ENCODE measurements at places on chromosomes 6 and 20.
A peak's percentile ranks its signal among the peaks of the same experiment; 100 is the strongest.

DNA sequence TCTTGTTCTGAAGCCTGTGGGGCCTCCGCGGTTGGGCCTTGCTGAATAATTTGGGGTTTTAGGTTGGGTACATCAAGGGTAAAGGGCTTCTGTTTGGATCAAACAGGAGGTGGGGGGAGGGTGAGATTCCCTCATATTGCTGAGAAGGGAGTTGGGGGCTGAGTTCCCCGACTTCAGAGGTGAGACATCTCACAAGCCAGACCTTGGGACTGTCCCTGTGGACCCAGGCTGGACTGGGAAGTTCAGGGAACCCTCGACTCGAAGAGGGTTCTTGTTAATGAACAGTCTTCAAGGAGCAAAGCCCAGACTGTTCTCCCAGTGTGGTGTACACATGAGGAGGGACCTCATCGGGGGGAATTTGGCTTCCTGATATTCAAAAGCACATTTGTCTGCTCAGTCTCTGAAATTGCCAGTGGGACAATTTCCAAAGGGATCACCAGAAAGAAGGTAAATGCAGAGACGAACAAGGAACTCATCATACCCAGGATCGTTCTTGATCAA is 118.5 kb downstream of the SYCP2 start:
- no peak for DNase-seq

DNA sequence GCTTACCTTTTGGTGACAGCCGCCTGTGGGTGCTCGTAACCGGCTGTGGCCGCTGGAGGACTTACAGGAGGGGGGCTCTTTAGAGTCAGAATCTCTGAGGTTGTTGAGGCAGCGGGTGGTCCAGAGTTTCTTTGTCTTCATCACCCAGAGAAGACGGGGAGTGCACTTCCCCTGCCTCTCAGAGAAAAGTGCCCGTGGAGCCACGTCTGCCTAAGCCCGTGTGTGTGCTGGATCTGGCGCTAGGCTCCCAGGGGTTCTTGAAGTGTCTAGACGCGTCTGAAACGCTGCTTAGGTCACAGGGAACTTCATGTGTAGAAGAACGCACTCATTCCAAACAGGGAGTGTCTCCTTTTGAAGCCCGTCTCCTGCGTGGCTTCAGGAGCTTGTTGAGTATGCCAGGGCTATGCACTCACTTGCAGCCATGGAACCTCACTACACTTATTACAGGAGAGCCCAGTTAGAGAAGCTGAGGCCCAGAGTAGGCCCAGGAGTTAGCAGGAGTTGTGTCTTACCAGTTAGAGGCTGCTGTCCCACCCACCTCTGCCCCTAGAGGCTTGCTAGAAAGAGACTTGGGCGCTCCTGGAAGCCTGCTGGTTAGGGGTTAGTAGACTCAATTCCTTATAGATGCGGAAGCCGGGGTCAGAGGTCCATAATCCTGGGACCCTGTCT is 1.3 kb downstream of the LSM14B start:
- DNase-seq, result no peak

GRCh38 chr20:7798176-7798575 is 142.1 kb downstream of the HAO1 start:
- no peak for DNase-seq

DNA sequence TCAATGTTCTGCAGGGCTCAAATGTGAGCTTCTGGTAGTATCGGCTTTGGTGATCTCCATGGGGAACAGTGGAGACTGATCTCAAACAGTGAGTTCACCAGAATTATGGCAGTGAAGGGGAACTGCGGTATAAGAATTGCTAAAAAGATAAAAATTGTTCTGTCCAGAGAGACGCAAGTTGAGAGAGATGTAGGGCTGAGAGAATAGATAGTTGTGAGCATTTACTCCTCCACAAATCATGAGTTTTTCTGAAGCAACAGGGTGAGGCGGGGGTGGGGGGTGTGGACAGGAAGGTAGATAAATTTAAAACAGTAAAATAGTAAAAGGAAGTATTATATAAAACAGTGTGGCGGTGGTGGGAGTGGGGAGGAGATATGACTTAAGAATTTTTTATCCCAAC is 98.6 kb upstream of the NEDD9 start:
- peak; percentile 4 for DNase-seq

- no peak for DNase-seq
These were observed 51.9 kb downstream of the IL22RA2 start for GRCh38 chr6:137121401-137121997.

GRCh38 chr6:36757206-36757605 is 59.6 kb downstream of the RAB44 start:
- DNase-seq, result no peak

DNA sequence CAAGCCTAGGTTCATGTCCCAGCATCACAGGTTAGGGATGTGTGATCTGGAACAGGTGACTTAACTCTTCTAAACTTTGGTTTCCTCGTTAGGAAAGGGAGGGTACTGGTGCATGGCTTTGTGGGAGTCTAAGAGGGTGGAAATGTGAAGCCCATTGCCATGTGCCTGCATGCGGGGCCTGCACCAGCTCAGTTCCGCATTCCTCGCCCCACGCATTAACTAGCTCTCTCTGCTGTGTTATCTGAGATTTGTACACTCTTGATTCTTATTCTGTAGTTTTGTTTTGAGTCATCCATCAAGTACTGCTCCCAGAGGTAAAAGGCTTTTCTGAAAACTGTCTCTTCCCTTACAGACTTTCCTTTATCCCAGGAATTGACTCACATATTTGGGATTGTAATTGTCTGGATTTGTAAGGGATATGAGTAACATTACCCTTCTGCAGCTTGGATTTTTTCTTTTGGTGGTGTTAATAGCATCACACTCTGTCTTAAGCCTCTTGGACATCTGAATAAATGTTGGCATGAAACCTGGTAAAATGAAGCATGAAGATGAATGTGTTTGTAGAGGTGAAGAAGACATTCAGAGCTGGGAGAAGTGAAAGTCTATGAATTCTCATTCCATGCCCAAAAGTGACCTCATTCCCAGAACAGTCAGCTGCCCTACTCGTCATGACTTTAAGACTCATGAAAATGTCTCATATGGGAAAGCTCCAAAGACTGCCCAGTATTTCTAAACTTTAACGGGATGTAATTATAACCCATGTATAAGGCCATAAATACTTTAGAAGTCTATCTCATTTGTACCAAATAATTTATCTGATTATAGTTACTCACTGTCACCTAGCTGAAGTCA is 357.3 kb downstream of the FOXA2 start:
- no peak for DNase-seq

- DNase-seq, result no peak
These were observed 457.8 kb downstream of the EPM2A start for GRCh38 chr6:145277358-145278086.

DNA sequence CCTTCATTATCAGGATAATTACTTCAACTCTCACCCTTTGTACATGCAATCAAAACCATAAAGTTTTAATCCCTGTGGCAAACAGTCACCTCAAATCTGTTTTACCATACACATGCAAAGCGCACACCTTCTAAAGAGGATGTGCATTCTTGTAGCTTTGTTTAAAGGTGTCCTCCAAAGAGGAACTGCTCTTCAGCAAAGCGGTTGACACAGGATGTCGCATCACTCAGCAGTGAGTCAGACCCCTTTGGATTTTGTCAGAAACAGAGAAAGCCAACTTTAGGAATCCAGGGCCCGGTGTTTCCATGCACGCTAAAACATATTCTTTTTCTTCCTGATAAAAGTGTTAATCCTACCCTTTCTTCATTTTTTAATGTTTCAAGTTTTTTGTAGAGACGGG is 268.3 kb upstream of the ARID1B start:
- DNase-seq, result no peak

DNA sequence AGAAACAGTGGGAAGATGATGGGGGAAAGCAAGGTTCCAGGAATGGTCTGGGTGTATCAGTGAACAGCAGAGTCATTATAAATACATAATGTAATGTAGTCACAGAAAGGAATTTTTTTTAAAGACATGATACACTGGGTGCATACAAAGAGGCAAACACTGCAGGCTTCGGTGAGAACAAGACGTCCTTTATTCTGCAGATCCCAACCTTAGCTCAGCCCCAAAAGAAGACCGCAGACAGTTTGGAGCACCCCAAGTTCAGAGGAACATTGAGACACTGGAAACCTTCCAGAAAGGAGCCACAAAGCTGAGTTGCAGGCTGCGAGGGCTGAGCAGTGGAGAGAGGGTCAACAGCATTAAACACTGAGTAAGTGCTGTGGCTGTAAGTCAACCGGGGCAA is 30.6 kb upstream of the FOXC1 start:
- DNase-seq, result no peak

DNA sequence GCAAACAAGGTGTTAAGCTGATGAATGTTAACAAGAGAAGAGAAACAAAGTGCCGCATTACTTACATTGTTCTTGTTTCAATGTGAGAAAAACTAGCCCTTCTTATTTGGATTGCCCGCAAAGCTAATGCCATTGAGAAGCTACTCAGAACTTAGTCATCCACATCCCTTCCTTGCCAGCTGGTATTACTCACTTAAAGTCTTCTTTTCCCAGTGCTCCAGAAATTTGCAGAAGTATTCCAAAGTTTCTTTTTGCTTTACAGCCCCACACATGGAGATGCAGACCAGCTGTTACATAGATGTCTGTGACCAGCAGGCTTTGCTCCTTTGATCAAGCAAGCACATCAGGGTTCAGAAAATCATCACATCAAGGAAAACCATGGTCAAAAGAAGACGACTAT is 529.0 kb downstream of the TBC1D32 start:
- no peak for DNase-seq

GRCh38 chr20:43542161-43542560 is 16.7 kb upstream of the SGK2 start:
- no peak for DNase-seq

DNA sequence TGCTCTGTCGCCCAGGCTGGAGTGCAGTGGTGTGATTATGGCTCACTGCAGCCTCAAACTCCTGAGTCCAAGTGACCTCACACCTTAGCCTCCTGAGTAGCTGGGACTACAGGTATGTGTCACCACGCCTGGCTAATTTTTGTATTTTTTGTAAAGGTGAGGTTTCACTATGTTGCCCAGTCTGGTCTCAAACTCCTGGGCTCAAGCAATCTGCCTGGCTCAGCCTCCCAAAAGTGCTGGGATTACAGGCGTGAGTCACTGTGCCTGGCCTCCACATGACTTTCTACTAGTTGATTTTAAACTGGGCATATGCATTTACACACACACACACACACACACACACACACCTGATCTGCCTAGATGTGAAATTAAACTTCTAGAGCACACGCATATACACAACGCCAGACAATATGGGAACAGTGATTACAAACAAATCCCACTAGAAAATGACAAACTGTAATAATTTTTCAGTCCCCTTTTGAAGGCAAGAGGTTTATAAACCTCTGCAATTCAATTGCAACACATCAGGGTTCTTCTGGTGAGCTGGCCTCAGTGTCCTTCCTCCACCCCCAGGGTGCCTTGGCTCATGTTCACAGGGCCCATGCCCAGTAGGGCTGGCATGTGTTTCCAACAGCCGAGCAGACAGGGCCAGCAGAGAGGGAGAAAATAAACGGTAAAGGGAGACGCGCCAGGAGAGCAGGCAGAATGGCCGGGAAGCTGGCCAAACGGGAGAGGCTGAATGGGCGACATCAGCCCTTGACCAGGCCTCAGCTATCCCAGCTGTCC is 31.2 kb downstream of the PARD6B start:
- DNase-seq, result no peak

GRCh38 chr20:24568842-24569241 is 99.4 kb downstream of the SYNDIG1 start:
- no peak for DNase-seq

GRCh38 chr20:34017610-34018009 is 23.9 kb downstream of the RALY start:
- DNase-seq, result no peak

- DNase-seq, result no peak
These were observed 144.6 kb downstream of the BCAS1 start for GRCh38 chr20:53925651-53926401.

GRCh38 chr6:46954837-46955451 is 33.2 kb upstream of the ADGRF5 start:
- no peak for DNase-seq

GRCh38 chr20:40251284-40251932 is 437.6 kb downstream of the MAFB start:
- no peak for DNase-seq

DNA sequence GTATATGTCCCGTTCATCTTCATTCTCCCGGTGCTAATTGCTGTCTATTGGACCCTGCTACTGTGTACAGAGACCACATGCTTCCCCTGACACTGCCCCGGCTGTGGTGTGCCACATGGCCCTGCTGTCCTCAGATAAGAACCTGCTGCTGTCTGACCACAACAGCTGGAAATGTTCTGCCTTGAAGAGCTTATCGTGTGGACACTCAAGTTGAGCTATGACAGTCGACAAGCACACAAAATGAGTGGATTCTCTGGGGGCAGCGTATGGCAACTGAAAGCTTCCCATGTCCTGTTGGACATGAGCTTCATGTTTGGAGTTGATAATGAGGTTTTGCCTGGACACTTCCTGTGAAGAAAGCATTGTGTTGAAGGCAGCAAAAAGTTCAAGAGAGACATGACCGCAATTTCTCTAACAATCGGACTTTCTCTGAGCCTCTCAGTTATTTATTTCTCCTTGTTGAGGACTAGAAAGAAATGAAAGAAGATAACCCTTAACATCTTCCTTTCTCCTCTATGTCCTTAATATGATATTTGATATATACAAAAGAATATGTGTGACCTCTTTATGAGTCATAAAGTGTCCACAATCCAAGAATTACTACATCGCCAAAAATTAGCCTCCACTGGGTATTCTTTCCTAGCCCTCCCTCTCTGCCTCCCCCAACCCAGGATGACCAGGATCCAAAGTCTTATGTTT is 187.1 kb upstream of the TCF21 start:
- DNase-seq, result no peak

GRCh38 chr6:88866856-88867255 is 96.6 kb downstream of the RNGTT start:
- DNase-seq, result no peak

DNA sequence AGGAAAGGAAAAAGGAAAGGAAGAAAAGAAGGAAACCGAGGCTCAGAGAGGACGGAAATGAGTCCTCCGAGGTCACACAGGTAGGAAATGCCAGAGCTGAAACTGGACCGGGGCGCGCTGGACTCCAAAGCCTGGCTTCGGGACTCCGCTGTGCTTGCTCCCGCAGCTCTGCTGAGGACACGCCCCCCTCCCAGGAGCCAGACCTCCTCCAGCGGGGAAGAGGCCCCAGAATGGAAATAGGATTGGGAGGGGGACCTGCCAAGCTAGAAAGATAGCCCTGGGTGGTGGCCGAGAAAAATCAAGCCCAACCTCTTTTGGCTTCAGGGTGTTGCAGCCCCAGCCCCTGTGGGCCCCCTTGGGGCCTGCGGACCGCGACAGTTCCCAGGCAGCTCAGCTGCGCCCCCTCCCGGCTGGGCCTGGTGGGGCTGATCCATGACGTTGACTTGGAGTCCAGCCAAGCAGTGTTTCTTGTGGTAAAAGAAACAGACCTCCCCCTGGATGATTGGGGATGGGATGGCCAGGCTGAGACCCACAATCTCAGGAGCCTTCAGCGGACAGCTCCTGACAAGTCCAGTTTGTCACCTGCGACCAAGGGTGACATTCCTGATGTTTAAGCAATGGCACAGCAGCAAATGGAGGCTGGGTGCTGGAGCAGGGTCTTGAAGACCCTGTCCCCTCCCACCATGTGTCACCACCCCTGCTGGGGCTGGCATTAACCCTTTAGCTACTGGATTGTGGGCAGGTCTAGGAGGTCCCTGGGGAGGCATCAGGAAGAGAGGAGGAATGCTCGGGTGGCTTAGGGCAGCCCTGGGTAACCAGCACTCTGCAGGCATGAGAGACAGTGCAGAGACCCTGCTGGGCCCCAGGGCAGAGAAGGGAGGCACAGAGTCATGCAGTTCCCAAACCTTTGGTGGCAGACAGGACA is 55.4 kb downstream of the RIPOR3 start:
- DNase-seq, result no peak
